Activated CD4-positive, alpha-beta memory T cell treated with anti-CD3 and anti-CD28 coated beads, Interleukin-2, amount 10 ng/mL, durations not matched to agents 7 days and 5 days (primary cell): ENCODE measurements at places on chromosomes 5 and 9. TPM values are rescaled to one million over a fixed set of nuclear protein-coding genes. Genes with fewer than 3 reads are reported as not detected.

DNA sequence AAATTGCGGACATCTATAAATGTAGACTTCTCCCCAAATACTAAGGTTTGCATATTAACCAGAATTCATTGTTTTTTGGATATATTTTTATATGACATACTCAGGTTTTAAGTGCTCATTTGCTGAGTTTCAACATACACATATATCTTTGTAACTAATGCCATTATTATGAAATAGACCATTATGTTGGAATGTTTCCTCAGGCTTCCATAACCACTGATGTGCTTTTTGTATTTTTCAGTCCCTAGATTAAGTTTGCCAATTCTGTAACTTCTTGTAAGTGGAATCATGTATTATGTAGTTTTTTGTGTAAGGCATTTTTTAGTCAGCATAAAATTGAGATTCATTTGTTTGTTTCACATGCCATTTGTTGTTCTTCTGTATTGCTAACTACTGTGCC, 32.1 kb downstream of the HSPA4 start:
- no peak overlapping the region for H3K4me3 ChIP-seq
- no peak for DNase-seq
- no peaks in the 10 kb centered on the region for H3K27me3 ChIP-seq
- peaks cover 25% of the 10 kb centered on the region for H3K36me3 ChIP-seq

- H3K27ac ChIP-seq, result no peak overlapping the region
- H3K4me3 ChIP-seq, result no peak overlapping the region
- H3K27me3 ChIP-seq, result no peaks in the 10 kb centered on the region
Measured at GRCh38 chr5:154211641-154212390, 21.3 kb downstream of the GALNT10 start.

The LEAP2 gene
- total RNA-seq, result 3.2 TPM

GRCh38 chr5:121384359-121384758, 467.3 kb upstream of the FTMT start:
- H3K4me3 ChIP-seq, result no peak overlapping the region
- no peaks in the 10 kb centered on the region for H3K4me1 ChIP-seq
- no peak for DNase-seq
- no peak overlapping the region for H3K27ac ChIP-seq
- no peaks in the 10 kb centered on the region for H3K36me3 ChIP-seq
- no peaks in the 10 kb centered on the region for H3K27me3 ChIP-seq

The ARHGEF37 gene
- total RNA-seq, result 1.1 TPM

The STRBP gene
- 20.4 TPM for total RNA-seq
